GM12891 (cell line): ENCODE measurements at places on chromosomes 1 and 21.

- DNase-seq: no peak
Observed at GRCh38 chr1:10513199-10513598, 38.4 kb downstream of the PEX14 start.

- DNase-seq: no peak
Observed at GRCh38 chr1:48730164-48730910, 46.4 kb downstream of the BEND5 start.

DNA sequence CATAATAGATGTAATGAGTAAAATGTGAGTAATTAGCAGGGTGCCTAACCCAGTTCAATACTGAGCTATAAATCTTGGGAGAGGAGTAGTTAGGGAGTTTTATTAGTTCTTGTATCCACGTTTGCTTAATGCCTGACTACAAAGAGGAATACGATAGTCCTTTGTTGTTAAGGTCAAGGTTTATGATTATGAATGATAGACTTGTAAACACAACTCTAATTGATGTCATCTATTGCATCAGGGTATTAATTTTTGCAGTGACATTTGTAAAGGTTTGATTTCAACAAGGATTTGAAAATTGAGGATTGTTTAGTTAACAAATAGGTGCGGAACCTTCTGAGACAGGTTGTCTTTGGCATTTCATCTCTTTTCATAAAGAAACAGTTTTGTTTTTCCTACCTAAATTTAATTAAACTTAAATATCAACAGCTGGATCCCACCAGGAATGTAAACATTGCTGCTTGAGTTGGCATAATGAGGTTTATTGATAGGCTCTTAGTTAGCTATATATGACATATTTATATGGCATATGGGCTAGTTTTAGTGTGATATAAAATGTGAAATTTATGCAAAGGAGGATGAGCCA lies 9.7 kb downstream of the SOAT1 start:
- DNase-seq: no peak

DNA sequence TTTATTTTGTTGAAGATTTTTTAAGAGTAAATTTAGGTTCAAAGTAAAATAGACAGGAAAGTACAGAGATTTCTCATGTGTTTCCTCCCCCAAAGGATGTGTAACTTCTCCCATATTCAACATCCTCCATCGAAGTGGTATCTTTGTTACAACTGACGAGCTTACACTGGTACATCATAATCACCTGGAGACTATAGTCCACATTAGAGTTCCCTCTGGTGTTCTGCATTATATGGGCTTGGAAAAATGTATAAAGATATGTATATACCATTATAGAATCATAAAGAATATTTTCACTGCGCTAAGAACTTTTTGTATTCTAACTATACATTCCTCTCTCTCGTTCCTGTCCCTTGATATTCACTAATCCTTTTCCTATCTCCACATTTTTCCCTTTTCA lies 203.7 kb downstream of the AMY1C start:
- no peak for DNase-seq

GRCh38 chr1:51504806-51505525 lies 14.1 kb downstream of the EPS15 start:
- no peak for DNase-seq

DNA sequence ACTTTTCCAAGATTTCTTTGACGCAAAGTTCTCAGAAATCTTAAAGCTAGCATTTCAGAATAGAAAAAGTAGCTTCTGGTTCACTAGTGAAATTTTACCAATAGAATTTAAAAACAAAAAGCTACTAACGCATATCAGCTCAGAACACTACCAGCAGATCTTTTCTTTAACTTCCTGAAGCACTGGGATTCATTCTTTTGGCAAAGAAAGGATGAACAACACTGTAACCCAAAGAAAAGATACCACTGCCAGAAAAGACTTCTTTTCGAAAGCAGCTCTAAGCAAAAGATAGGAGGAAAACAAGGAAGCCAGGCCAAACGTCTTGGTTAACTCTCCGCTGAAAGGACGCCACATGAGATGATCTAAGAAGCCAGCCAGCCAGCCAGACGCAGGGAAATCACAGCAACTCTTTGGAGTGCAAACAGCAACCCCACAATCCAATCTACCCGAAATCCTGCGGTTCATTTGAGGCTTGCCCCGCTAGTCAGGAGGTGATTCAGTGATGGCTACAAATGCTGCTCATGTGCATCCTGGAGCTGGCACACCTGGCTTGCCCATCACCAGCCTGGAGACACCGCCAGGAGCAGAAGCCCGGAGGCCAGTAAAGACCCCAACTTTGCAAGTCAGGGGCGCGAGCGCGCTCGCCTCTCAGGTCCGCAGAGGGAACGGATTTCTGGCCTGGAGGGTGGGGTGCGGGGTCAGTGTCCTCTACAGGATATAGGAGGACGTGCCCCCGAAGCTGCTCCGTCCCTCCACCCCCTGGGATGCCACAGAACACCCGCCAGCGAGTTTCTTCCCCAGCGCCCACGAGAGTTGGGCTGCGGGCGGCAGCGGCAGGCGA lies 812 bp downstream of the NBPF1 start:
- DNase-seq: no peak

DNA sequence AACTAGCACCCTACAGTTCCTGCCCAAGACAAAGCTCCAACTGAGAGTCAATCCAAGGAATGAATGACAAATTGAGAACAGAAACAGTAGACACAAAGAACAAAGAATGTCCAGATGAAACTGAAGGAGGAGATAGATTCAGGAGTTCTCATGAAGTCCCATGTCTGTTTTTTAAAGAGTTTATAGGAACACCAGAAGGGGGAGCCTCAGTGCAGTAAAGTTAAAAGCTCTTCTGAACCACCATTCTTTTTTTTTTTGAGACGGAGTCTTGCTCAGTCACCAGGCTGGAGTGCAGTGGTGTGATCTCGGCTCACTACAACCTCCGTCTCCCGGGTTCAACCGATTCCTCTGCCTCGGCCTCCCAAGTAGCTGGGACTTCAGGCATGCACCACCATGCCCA lies 323.6 kb downstream of the MRPL39 start:
- no peak for DNase-seq

DNA sequence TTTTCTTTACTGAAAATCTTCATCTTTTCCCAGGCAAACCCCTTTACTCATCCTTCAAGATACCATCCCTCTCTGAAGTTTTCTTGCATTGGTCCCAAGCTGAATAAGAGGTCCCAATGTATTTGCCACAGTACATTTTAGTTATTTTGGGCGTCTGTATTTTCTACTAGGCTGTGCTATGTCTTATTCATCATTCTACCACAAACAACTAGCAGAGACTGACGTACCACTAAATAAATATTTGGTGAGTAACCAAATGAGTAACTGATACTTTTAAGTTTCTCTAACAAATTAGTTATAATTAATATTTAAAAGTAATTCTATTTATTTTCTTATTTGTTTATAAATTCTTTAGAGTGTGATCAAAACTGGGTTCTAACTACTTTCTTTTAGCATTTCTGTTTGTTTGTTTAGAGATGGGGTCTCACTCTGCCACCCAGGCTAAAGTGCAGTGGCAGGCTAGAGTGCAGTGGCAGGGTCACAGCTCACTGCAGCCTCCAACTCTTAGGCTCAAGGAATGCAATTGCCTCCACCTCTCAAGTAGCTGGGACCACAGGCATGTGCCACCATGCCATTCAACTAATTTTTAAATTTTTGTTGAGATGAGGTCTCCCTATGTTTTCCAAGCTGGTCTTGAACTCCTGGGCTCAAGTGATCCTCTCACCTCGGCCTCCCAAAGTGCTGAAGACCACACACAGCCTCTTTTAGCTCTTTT lies 33.1 kb downstream of the NDC1 start:
- DNase-seq: no peak

- no peak for DNase-seq
Observed at GRCh38 chr21:43809853-43810504, 20.6 kb downstream of the RRP1 start.

- no peak for DNase-seq
Observed at GRCh38 chr1:160981584-160982411, 27.2 kb upstream of the ITLN2 start.

- no peak for DNase-seq
Observed at GRCh38 chr1:54811066-54811465, 9.9 kb upstream of the TTC22 start.

DNA sequence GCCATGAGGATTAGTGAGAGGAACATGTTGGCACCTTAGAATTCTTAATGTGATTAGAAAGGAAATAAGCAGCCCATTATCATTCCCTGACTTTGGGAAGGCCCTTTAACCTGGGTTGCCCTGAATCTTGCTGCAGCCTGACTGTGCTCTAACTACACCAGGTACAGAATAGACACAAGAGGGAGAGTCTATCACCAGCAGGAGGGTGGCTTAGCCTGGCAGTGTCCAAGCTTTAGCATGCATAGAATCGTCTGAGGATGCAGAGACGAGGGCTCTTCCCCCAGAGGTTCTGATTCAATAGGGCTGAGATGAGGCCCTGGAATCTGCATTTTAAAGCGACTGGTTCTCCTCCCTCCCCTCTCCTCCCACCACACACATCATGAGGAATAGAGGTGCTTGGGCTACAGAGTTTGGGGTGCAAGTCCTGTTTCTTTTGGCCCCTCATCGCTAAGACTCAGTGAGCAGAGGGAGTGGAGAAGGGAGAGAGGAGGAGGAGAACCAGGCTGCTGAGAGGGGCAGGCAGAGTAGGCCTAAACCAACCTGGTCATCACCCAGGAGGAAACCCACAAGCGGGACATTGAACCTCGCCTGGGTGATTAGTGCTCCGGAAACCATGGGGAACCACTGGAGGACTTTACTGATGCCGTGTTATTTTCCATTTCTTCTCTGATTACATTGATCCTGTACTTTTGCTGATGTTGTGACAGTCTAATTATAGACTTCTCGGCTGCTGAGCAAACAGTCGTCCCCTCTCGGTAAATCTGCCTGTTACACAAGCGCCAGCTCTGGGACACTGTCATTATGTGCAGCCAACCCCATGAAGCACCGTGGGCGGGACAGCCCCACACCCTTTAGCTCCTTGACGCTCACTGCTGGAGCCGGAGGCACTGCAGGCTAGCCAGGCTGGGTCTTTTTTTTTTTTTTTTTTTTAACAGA lies 6.3 kb upstream of the TENT5C start:
- no peak for DNase-seq

DNA sequence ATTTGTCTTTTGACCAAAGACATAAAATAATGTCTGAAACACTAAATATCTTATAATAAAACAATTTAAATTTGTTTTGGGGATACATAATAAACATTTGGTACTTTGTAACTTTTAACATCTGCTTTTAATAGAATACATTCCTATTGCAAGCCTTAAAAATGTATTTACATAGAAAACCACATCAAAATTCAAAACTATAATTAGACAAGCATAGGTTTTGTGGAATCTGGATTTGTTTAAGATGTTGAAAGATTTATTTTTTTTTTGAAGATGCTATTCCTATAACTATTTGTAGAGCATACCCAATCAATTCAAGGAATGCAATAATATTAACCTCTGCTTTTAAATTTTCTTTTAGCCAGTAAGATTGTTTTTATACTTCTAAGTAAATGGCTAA lies 125.7 kb downstream of the FMN2 start:
- DNase-seq: no peak

DNA sequence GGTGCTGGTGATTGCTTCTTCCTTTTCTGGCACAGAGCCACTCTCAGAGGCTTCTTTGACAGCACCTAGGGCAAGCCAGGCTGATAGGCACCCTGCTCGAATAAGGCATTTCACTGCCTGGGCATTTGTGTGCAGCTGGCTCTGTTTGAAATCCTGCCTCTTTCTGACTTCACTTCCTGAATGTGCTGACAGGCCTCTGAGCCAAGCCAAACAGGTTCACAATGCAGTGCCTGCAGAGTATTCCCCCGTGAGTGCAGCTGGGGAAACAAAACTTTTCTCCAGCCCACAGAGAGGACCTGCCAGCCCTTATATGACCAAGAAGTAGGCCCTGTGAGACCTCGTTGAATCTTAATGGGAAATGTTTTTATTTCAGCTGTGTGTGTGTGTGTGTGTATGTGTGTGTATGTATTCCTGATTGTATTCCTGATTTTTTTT lies 10.4 kb downstream of the JUN start:
- no peak for DNase-seq

DNA sequence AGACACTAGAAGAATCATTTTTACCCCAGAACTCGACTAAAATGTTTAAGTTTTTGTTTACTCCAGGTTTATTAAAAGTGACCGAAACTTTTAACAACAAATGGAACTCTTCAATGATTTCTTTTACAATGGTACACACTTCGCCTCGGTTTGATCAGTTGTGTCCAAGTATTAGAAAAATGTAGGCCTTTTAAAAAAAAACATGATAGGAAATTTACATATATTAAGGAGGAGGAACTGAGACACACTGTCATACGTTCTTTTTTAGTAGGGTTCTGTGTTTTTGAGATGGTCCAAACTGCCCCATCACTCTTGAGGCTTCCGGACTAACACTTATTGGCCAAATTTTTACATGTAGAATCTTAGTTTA lies 1.3 kb downstream of the PRDM2 start:
- DNase-seq: no peak

DNA sequence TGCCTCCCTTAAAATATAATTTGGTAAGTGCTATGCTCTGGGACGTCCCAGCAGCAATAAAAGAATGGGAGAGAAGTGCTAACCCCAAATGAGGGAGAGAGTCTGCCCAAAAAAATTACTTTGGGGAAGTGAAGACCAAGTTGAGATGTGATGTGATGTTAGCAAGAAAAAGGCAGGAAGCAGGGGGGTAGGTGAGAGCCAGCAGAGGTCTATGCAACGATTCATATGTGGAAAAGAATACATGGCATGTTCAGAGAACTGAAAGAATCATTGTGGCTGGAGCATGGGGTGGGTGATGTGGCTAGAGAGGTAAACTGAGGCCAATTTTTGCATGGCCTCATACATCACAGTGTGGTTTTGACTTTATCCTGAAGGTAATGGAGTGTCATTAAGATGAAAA lies 5.6 kb upstream of the CTPS1 start:
- DNase-seq: no peak

GRCh38 chr1:56146449-56146848 lies 432.9 kb downstream of the PLPP3 start:
- DNase-seq: no peak

DNA sequence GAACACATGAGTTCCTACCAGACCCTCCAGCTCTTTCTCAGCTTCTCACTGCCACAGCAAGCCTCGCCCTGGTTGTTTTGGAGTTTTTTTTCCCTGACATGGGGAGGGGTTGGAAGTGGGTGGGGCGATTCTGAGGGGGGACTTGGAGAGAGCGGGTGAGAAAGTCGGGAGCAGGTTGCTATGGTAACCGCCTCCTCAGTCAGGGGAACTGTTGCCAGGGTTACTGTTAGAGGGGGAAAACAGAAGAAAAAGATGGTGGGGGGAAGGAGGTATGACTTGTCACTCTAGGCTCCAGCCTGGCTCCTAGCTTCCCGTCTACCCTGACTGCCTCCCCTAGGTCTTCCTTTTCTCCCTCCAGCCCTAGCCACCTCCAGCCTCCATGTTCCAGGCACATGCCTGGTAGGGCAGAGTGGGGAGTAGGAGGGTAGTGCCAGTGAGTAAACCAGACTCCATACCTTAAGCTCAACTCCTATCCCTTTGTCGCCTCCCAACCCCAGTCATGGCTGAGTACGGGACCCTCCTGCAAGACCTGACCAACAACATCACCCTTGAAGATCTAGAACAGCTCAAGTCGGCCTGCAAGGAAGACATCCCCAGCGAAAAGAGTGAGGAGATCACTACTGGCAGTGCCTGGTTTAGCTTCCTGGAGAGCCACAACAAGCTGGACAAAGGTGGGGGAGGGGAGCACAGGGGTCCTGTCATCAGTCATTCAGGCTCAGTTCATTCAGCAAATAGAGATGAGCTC lies 6.0 kb downstream of the PEA15 start:
- no peak for DNase-seq

- no peak for DNase-seq
Observed at GRCh38 chr1:246351721-246352120, 155.4 kb downstream of the SMYD3 start.
